Stimulated activated CD4-positive, alpha-beta T cell treated with anti-CD3 and anti-CD28 coated beads, TNF-alpha, amount 100 ng/mL, for 1 hour (primary cell): ENCODE measurements at places on chromosomes 16 and 17.

- DNase-seq = no peak
These were observed 828.3 kb upstream of the EEF2KMT start for GRCh38 chr16:5925850-5926249.

GRCh38 chr16:88499292-88499691 is 46.2 kb downstream of the ZFPM1 start:
- no peak for DNase-seq

DNA sequence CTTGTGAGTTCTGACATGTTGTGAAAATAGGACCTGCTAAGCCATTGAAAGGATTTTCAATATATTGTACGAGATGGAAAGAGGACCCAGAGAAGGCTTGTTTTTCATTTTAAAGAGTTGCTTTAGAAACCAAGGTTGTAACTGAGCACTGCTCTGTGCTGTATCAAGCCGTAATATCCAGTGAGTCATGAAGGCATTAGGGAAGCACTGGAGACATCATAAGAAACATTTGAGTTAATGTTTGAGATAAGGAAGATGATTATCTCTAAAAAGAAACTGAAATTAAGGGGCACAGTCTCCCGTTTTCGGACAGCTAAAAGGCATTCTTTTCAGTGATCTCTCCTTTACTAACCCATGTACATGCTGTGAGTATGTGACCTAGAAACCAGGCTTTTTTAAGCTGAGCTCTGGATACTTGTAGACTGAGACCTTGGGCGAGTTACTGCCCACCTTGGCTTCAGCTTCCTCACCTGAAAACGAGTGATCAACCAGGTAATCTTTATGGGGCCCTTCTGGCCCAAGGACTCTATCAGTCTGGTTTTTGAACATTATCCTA is 149.2 kb upstream of the TBX2 start:
- DNase-seq = no peak

GRCh38 chr17:2978116-2978515 is 85.3 kb downstream of the OR1D5 start:
- no peak for DNase-seq

DNA sequence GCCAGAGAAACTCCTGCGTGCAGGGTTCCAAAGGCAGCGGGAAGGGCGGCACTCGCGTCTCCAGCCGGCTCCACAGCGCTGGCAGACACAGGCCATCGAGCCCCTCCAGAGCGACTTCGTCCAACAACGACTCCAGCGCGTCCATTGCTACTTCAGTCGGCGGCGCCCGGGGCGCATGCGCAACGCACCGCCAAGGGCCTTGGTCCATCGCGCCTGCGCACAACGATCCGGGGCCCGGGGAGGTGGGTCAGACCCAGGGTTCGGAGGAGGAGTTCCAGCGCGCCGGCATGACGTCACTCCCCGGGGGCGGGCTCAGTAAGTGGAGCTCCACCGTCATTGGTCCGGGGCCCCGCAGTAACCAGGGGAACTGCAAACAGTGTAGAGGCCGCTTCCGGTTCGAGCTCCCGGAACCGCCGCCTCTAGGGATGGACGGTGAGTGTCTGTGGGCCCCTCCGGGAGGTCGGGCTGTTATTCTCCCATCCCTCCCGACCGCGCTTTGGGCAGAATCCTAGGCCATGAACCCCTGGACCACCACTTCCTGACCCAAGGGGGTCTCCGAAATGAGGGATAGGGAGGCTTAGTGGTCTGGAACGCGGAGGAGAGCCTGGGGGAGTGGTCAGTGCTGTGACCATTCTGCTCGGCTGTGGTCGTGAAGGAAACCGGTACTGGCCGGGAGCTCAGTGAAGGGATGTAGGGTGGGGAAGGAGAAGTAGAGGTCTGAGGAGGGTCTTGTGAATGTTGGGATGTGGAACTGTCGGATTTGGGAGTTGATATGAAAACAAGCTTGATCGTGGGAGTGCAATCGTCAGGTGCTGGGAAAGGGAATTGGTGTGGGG is at the start of the genes GTF3C1 and KATNIP:
GTF3C1 (minus strand) TSS at position 168 of the 836 bp plus-strand sequence; CDS start at position 145, 23 bp downstream.
KATNIP (plus strand) TSS at position 399 of the 836 bp plus-strand sequence; CDS start at position 426, 27 bp downstream.
- DNase-seq = peak; percentile 100

DNA sequence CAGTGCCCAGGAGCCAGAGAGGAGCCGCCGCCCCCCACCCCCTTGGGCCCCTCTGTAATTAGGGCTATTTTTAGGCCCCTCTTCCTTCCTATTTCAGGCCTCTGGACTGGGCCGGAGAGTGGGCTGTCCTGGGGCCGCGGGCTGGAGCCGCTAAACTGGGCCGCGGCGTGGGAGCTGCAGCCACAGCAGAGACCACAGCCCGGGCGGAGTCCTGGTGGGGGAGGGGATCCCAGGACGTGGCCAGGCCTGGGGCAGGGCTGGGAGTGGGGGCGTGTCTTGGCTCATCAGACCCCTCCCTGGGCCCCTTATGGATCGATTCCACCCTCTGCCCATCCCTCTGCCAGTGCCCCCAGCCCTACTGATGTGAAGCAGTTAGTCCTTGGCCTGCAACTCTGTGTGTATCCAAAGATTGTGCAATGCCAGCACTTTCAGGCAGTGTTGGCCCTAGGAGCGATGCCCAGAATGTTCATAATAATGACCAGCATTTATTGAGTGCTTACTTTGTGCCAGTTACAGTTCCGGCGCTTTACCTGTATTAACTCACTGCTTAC is 15.0 kb upstream of the TAC4 start:
- DNase-seq = no peak

DNA sequence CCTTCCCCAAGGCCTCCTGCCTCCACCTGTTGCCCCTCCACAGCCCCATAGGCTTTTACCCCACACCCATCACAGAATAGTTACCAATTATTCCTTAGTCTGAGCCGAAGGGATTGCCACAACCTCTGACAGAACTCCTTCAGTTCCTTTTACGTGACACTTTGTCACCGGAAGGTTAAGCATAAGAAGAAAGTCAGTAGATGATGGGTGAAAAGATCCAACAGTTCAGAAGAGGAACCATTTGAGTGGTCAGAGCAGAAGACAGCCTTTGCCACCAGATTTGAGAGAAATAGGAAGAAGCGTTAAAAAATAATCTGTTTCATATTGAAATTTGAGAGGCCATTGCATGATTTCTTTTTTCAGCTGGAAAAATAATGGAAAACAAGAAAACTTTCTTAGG is 1.2 kb downstream of the SRR start:
- no peak for DNase-seq

- no peak for DNase-seq
These were observed 156.6 kb downstream of the GSG1L start for GRCh38 chr16:27906883-27907282.

DNA sequence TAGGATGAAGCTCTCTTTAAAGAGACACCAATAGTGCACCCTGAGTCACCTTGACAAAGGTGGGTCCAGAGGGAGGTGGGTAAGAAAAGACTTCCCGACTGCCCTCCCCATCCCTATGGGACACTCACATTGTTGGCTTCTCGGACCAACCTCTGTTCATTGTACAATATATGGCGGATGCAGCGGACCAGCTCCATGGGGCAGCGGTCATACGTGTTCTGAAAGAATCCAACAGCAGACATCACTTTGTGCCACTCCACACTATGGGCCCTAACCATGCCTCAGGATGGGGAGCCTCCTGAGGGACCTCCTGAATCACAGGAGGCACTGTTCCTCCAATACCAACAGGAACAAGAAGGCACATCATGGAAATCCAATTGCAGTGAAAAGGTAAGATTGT is 30.4 kb upstream of the GHDC start:
- no peak for DNase-seq

DNA sequence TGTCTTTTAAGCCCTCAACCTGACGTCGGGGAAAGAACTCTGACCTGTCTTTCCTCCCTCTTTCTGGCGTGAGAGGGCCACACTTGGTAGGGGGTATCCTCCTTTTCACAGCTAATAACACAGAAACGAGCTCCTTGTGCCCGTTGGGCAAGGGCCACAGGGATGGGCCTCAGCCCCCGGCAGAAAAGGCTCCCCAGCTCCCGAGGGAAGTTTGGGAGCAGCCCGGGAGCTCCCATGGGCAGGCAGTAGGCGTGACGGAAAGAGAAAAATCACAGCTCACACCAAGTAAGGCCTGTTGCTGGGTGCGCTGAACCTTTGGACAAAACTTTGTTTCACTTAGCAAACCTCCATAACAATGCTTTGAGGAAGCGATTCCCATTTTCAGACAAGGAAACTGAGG is 82.8 kb upstream of the MED9 start:
- no peak for DNase-seq

DNA sequence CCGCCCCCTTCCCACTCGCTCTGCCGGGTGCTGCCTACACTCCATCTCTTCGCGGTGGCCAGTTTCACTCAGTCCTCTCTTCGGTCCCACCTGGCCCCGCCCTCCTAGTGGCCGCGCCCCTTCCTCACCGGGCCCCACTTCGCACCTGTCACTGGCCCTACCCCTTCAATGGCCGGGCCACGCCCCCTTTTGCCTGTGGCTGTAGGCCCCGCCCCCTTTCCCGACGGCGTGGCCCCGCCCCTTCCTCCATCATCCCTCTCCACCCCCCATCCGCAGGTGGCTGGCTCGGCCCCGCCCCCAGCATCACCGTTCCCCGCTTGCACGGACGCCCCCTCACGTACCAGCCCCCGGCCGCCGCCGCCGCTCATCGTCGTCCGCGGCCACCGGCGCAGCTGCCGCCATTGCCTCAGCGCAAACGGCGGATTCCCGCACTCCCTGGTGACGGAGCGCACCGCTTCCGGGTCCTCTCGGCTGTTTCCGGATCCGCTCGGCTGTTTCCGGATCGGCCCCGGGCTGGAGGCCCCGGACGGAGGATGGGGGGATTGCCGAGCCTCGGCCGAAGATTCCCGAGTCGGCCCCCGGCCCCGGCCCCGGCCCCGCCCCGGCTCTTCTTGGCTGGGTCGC is at the start of gene RABEP2:
RABEP2 (minus strand) TSS at position 477 of the 624 bp plus-strand sequence; CDS start at position 402, 75 bp downstream.
- DNase-seq = peak; percentile 89

- DNase-seq = no peak
These were observed 7.1 kb downstream of the OR3A3 start for GRCh38 chr17:3418222-3418621.

DNA sequence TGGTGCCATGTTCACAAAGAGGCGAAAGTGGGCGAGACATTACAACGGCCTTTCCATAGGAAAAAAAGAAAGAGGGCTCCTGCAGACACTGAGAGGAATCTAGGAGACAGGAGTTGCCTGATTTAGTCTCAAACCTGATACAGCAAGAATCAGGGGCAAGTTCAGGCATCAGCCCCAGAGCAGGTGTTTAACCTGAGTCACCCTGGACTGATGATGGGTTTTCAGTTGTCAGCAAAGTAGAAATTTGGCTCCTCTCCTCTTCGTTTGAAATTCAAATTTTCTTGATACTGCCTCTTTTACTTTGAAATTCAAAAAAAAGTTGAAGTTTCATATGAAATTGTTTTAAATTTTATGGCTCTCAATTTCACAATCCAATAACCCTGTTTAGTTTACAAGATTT is 189.5 kb downstream of the ABCC12 start:
- DNase-seq = no peak

DNA sequence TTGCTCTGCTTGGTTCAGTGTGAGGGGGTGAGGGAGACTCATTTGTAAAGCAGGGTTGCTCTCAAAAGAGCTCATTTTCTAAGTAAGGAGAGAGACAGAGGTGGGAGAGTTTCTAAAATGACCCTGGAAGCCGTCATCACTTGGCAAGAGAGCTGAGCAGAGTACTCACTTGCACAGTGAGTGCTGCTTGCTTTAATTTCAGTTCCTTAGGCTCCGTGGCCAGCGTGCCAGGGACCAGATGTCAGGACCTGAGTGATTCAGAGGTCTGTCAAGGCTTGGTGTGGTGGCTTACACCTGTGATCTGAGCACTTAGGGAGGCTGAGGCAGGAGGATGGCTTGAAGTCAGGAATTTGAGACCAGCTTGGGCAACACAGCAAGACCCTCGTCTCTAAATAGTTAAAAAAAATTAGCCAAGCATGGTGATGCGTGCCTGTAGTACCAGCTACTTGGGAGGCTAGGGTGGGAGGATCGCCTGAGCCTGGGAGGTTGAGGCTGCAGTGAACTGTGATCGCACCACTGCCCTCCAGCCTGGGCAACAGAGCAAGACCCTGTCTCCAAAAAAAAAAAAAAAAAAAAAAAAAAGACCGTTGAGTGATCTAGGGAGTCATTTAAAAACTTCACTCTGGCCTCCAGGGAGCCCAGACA is 10.7 kb downstream of the ZNF205 start:
- DNase-seq = no peak

- DNase-seq = no peak
These were observed 721 bp upstream of the WFIKKN2 start for GRCh38 chr17:50834429-50835300.

- DNase-seq = no peak
These were observed 27.2 kb upstream of the ZNF469 start for GRCh38 chr16:88355389-88356123.

GRCh38 chr17:58043221-58044181 is 36.5 kb upstream of the SRSF1 start:
- no peak for DNase-seq

GRCh38 chr17:75566834-75567233 is 20.8 kb upstream of the MYO15B start:
- DNase-seq = no peak

DNA sequence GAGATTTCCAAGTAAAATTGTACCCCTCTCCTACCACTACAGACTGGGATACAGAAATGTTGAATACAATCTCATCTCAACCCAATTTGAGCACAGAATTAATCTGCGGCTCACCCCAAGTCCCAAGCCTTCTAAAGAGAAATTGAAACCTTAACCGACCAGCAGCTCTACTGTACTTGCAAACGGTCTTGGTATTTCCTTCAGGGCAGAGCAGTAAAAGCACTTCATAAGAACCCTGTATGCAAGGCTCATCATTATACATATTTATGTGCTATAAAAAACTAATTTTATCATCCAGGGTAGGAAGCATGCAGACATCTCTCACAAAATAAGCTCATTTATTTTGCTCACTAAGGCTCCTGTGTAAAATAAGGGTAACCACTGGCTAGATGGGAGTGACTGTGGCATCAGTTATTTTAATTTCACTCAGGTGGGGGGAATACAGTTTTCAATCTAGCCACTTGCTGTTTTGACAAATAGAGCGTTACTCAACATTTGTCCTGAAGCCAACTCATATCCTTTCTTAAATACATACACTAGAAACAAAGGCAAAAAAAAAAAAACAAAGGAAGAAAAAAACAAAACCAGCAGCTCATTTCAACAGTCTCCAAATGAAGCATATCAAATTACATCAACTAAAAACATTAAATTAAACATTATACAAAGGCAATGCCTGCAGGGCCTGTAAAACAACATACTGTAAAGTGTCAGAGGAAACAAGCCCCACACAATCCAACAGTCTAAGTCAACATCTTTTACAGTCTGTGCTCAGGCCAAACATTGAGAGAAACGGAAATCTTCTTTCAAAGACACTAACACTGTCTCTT is 65.0 kb downstream of the PARN start:
- DNase-seq = no peak

GRCh38 chr17:50184064-50184463 is 17.4 kb downstream of the COL1A1 start:
- no peak for DNase-seq

GRCh38 chr17:55500103-55500502 is 11.1 kb downstream of the SMIM36 start:
- DNase-seq = no peak

DNA sequence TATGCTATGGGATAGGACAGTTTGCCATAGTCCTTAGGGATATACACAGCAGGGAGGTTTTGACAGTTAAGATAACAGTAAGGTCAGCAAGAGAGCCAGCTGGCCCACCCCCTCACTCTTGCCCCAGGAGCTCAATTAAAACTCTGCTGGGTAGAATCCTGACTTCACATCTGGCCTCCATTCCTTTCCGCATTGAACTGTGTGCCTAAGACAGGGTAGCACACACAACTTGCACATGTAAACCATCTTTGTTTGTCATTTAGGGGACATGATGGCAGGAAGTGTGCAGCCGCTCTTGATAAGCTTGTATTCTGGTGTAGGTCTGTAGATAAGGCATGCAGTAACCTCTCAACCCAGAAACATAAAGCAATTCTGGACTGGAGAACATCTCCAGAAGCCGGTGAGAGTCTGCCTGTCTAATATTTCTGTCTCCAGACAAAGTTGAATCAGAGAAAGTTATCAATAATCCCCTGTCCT is 5.2 kb downstream of the MINK1 start:
- DNase-seq = no peak
